NCI-H748 treated with DMSO at 0.1 percent for 48 hours (cell line): ENCODE measurements at places on chromosomes 11 and 22.

GRCh38 chr11:22634897-22635629, 9.4 kb upstream of the FANCF start:
- DNase-seq, result no peak

GRCh38 chr11:11588891-11589290, 32.9 kb downstream of the GALNT18 start:
- DNase-seq, result no peak

DNA sequence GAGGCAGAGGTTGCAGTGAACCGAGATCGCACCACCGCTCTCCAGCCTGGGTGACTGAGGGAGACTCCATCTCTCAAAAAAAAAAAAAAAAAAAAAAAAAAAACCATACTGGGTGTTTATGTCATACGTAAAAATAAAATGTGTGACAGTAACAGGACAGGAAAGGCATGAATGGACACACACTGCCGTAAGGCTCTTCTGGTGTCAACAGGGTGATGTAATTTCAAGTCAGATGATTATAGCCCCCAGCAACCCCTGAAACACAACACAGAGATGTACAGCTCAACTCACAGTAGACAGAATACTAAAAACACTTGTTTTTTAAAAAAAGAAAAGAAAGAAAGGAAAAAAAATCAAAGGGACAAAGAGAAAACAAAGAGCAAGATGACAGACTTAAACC, 22.2 kb downstream of the SBF1 start:
- DNase-seq, result no peak

GRCh38 chr11:79244241-79244772, 196.5 kb downstream of the TENM4 start:
- DNase-seq, result no peak

DNA sequence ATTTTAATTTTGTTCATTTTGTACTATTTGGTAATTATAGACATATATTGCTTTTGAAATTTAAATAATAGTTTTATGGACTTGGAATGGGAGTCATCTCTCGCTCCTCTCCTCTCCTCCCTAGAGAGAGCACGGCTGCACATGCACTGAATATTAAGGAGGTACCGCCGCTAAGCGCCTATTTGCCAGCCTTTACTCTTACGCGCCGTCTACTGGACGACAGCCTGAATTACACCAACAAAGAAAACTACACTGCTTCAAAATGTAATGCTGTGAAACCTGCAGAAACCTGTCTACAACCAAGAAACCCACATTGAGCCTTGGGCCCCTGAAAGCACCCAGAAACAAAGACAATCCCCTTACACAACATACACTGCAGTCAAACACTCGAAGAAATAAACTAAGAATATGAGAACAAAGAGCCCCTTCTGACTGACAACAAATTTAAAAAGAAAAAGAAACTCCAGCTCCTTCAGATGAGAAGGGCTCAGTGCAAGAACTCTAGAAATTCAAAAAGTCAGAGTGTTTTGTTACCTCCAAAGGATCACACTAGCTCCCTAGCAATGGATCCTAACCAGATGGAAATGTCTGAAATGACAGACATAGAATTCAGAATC, 737.2 kb downstream of the LRRC4C start:
- DNase-seq, result peak; percentile 0

- DNase-seq, result no peak
Measured at GRCh38 chr11:134950692-134951304, 538.8 kb upstream of the B3GAT1 start.

DNA sequence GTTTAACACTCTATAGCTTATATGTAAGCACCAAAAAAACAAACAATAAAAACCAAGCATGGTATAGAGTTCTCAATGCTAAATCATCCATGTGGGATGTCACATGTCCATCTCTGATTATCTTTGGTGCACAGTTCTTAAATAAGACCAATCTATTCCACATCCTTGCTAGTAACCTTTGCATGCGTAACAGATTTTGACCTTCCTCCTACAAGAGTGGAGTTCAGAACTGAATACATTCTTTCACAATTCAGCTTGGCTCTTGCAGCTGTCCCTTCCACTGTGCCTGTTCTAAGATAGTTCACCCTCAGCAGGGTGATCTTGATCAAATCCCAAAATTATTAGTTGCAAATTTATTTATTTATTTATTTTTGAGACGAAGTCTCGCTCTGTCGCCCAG, 21.1 kb downstream of the PRR14L start:
- no peak for DNase-seq

DNA sequence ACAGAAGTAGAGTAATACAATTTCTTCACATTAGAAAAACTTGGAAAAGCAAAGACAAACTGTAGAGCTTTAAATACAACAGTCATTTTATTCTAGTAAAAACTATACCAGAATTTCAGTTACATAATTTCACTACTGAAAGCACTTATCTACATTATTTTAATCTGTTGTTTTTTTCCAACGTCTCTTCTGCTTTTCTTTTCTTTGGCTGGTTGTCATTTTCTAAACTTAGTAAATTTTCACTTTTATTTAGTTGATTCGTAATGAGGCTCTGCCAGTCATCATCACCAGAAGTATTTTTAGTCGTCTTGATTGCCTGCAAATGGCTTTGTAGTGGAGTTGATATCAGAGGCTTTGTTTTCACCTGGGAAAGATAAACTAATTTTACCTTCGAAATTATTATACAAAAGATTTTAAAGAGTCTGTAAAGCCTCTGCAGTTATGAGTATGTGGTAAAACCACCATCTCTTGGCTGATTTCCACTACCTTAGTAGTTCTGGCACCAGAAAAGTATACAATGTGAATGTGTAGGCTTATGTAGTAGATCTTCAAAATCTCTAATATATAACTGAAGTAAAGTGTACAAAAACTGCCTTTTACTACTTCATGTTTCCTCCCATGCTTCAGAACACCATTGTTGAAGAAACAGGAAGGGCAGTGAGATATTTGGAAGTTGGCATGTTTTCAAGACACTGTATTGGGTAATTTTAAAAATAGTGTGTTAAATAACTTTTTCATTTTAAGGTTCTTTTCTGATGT, 19.2 kb downstream of the EIF3M start:
- no peak for DNase-seq

GRCh38 chr22:42001121-42001520, 2.5 kb downstream of the WBP2NL start:
- no peak for DNase-seq

- DNase-seq, result no peak
Measured at GRCh38 chr22:43390872-43391271, 20.9 kb upstream of the MPPED1 start.

GRCh38 chr11:11916981-11917399, 75.2 kb downstream of the USP47 start:
- no peak for DNase-seq

- DNase-seq, result no peak
Measured at GRCh38 chr11:48066881-48067800, 86.8 kb downstream of the PTPRJ start.

DNA sequence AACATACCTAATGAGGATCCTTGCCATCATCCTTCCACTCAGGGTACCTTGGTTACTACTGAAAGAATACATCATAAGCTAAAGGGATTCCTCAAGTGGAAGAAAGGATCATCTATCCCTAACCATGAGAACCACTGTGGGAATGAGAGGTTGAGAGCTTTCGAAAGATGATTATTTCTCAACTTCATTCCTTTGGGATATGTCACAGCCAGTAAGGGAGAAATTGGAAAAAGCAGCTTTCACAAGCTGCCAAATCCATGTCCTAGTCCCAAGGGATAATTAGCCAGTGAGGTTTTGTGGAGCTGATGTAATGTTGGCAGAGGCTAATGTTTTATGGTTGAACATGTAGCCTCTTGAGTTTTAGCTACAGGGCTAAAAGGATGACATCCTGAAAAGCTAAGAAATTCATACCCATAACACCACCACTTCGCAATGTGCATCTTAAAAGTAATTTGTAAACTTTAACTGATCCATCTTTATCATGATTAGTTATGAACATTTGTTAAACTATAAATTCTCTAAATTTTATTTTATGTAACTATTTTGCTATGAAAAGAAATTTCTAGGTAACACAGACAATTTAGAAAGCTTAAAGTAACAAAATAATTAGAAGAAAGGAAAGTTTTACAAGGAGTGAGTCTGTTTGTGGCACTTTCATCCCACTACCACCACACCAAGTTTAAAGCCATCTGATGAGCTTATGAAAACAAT, 123.9 kb downstream of the MRTFA start:
- no peak for DNase-seq

DNA sequence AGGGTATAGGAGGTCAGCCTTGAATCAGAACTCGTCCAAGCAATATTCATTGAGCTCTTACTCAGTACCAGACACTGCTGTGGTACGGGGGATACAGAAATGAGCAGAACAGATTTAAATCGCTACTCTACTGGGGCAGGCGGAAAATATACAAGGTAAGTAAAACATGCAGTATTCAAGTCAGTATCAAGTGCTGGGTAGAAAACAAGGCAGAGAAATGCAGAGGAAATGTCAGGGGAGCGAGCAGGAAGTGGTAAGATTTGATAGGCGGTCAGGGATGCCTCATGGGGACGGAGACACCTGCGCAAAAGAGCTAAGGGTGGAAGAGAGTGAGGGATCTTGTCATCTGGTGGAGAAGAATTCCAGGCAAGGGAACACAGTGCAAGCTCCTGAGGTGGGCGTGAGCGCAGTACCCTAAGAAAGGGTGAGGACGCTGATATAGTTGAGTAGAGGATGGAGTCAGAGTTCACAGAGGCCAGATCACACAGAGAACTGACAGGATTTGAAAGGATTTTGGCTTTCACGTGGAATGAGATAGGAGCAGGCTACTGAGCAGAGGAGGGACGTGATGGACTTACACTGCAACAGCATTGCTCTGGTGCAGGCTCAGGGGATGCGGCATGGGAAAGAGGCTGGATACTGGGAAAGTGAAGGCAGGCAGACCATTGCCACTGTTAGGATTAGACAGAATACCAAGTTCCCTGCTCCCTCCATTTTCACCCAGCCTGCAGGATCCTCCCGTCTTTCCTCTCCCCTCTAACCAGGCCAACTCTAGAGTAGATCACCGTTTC, 35.8 kb downstream of the SC5D start:
- no peak for DNase-seq

GRCh38 chr11:117887431-117888138, 11.1 kb upstream of the FXYD6 start:
- no peak for DNase-seq

DNA sequence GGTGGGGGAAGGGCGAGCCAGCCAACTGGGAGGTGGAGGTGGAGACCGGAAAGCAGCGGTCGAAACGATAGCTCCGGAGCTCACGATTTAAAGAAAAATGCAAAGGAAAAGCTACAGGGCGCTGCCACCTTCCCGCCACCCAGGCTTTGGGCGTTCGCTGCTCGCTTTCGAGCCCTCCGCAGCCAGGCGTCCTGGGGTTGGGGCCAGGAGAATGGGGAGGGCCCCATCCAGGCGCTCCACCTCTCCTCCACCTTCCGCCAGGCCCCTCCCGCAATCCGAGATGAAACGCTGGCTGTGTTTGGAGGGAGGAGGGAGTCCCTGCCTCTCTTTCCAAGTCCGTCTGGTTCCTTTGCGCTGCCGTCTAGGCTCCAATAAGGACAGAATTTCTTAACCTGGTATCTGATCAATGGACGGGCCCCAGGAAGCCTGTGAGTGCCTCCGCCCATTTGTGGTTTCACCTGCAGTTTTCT, 483 bp upstream of the ABTB2 start:
- DNase-seq, result peak; percentile 62

DNA sequence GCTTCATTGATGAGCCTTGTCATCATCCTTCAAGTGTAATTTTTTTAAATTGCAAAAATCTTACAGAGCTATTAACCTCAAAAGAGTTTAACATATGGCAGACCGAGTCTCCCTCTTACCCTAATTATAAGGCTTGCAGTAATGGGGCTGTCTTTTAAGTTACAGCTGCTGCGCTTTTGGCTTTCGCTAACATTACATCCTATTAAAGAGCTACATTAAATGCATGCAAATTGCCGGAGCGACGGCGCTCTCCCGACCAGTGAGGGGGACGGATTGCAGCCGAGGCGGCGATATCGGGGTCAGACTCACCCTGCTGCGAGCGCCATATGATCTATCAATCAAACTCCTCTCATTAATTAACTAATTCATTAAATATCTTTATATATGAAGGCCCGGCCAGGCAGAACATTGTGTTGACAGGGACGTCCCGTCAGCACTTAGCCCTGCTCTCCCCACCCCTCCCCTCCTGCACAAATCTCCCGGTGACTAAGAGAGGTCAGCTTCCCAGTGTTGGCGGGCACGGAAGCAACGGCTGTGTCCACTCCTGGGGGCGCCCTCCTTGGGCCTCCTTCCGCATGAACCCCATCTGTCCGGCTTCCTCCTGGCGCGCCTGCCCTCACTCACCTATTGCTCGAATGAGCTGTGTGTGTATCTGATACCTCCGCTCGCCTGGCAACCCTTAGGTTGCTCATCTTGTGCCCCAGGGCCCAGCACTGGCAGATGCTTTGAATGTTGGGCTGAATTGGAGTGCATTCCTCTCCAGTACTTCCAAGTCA, 156.0 kb upstream of the CADM1 start:
- no peak for DNase-seq

DNA sequence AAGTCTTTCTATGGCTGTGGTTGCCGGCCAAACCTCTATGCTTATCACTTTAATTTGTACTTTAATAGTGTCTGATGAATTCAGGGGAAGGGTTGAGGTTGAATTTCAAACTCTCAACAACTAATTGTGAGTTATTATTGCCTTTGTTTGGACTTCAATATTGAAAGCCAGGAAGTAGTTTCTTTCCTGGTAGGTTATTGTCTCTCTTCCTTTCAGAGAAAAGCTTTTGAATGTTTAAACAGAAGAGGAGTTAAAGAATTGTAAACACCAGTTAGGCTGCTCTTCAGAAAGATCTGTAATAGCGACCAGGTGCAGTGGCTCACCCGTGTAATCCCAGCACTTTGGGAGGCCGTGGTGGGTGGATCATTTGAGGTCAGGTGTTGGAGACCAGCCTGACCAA, 22.2 kb downstream of the NNMT start:
- DNase-seq, result peak; percentile 74

DNA sequence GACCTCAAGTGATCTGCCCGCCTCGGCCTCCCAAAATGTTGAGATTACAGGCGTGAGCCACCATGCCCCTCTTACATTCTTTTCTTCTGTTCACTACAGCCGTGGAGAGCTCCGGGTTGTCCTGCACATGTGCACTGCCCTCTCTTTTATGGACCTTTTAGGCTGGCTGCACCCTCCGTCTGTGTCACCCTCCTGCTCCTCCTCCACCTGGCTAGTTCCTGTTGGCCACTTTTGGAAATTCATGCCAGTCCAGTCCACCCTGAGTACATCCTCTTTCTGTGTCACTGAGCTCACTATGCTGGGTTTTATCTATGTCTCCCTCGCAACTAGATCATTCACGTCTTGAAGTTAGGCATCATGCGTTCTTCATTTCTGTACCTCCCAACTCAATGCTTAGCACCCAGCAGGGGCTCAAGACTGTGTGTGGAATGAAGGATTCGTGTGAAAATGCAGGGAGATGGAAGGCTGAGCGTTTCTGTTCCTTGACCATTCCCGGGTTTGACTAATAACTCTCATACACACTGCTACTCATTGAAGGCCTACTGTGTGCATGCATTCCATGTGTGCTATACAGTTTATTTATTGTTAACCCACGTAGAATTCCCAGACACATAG, 60.6 kb downstream of the PTPRJ start:
- no peak for DNase-seq

- DNase-seq, result no peak
Measured at GRCh38 chr22:39724390-39724789, 153.8 kb downstream of the CACNA1I start.
